ENCODE measurements at places on chromosomes 1 and 21. TPM values are rescaled to one million over a fixed set of nuclear protein-coding genes. Genes with fewer than 3 reads are reported as not detected.

KDM5B gene
- 169 TPM for total RNA-seq

NCF2 gene
- total RNA-seq = 4.8 TPM

DMRTA2 gene
- 5.8 TPM for total RNA-seq

PCBP3 gene
- 5.5 TPM for total RNA-seq

CD52 gene
- 1.1 TPM for total RNA-seq

DENND1B gene
- total RNA-seq = 65.2 TPM

COL8A2 gene
- total RNA-seq = 1.1 TPM

FAM163A gene
- under 0.01 TPM for total RNA-seq

LEMD1 gene
- total RNA-seq = 6.9 TPM

SPRR4 gene
- total RNA-seq = not detected

DNA sequence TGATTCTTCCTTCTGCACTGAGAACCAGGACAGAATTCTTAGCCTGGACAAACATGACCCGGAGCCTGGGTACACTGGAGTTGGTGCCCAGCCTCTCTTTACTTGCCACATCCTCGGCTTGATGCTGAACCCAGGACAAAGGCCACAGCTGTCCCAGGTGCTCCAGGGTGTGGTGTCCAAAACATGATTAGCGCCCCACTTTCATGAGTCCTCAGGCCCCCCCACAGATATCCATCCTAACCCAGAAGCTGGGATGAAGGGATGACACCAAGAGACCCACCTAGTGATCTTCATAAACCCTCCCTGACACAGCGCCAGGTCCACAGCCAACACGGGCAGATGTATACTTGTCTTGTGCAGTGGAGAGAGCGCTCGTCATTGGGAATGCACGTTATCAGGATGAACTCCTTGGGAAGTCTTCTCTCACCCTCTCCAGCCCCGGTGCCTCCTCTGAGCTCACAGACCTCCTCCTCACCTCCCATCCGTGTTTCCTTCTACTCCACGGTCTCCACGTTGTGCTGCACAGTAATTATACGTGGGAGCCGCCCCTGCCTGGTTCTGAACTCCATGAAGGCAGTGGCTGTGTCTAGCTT is 3.6 kb downstream of the ABCA4 start:
- no peak for DNase-seq

- DNase-seq = no peak
These were observed 342.5 kb downstream of the PDE4B start for GRCh38 chr1:66135161-66135560.

GRCh38 chr1:42833981-42834380 is 12.4 kb upstream of the ZNF691 start:
- no peak for DNase-seq

DNA sequence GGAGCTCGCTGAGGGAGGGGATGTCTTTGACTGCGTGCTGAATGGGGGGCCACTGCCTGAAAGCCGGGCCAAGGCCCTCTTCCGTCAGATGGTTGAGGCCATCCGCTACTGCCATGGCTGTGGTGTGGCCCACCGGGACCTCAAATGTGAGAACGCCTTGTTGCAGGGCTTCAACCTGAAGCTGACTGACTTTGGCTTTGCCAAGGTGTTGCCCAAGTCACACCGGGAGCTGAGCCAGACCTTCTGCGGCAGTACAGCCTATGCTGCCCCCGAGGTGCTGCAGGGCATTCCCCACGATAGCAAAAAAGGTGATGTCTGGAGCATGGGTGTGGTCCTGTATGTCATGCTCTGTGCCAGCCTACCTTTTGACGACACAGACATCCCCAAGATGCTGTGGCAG is 1.4 kb downstream of the TSSK3 start:
- no peak for DNase-seq

DNA sequence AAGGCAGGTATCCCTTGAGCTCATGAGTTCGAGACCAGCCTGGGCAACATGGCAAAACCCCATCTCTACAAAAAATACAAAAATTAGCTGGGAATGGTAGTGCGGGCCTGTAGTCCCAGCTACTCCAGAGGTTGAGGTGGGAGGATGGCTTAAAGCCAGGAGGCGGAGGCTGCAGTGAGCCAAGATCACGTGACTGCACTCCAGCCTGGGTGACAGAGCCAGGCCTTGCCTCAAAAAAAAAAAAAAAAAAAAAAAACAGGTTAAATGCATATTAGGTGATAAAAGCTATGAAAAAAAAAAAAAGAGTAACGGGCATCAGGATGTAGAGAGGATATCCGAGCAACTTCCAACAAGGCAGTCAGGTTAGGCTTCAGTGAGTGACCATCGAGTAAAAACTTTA is 2.8 kb upstream of the SRRM1 start:
- no peak for DNase-seq

- DNase-seq = no peak
These were observed 74.5 kb upstream of the COL24A1 start for GRCh38 chr1:86231076-86231475.

DNA sequence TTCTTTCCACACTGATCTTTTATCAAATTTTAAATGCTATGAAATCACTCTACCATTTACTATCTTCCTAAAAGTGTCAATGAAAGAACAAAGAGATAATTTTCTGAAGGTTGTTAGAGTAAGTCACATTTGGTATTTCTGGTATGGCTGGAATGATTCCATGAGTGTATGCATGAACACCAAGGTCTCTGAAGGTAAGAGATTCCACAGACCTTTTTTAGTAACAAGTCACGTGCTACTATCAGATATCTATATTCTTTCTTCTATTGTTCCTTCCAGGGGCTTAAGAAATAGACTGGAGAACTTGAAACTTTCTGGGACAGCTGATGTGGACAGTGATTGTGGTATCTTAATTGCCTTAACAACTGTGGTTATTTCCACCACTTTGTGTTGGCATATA is 265.0 kb downstream of the SDCCAG8 start:
- no peak for DNase-seq

DNA sequence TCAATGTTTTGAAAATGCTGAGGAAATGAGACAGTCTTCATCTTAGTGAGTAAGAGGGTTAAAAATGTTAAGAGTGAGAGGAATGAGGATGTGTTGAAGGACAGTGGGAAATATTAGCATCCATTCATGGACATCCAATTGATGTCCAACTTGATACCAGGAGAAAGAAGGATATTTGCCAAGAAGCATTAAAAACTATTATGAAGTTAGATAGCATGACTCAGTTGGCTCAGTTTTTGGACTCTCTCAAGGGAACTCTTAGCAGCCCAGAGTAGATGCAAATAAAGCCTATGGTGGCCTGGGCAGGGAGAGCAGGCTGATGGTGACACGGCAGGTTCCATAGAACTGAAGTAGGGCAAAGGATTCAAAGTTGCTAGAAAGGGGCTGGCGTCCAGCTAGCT is 171.0 kb downstream of the ZZZ3 start:
- DNase-seq = no peak

DNA sequence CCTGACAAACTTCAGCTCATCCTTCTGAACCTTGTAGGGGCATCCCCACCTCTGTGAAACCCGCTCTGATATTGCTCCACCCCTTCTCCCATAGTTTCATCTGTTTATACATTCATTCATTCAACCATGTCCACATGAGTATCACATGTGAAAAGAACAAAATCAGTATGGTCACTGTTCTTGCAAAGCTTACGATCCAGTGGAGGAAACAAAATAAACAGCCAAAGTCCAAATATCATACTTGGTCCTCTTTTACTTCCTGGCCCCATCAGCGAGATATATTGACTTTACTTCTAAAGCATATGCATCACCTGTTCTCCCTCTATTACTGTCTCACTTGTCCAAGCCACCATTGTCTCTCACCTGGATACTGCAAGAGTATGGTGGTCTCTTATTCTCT is 35.6 kb downstream of the C8A start:
- DNase-seq = no peak

- DNase-seq = no peak
These were observed 59.2 kb downstream of the TBX15 start for GRCh38 chr1:118928739-118929554.

- no peak for DNase-seq
These were observed 86.8 kb downstream of the LRRC8C start for GRCh38 chr1:89719502-89720306.

GRCh38 chr1:64861611-64862010 is 104.7 kb downstream of the JAK1 start:
- no peak for DNase-seq

DNA sequence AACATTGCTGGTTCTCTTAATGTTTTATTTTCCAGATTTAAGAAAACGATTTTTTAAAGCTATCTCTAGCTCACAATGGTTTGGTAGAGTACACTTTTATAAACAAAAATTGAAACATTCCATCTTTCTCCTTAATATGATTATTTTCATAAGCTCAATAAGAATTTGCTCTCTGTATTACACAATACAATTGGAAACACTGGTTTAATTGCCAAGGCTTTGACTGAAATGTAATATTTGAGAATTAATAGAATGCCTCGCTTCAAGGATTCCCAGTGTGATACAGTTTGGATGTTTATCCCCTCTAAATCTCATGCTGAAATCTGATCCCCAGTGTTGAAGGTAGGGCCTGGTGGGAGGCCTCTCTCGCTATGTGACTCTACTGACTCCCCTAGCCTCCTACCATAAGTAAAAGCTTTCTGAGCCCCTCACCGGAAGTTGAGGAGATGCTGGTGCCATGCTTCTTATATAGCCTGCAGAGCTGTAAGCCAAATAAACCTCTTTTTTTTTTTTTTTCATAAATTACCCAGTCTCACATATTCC is 67.4 kb downstream of the DDAH1 start:
- DNase-seq = no peak

GRCh38 chr1:24683713-24684162 is 40.6 kb downstream of the SRRM1 start:
- DNase-seq = no peak

DNA sequence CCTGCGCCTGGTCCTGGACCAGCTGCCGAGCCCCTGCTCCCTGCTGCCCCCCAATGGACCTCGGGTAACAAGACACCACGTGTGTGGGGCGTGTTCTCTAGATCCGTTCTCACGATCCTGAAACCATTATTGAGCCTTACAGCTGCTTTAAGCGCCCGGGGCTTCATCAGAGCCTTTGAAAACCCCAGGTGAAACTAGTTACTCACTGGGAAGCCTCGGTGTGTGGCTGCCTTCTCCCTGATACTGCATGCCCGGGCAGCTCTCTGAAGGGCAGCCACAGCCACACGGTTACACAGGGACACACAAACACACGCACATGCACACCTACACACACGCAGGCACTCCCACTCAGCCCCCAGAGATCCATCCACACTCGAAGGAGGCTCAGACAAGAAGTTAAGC is 5.3 kb downstream of the HES2 start:
- no peak for DNase-seq

DNA sequence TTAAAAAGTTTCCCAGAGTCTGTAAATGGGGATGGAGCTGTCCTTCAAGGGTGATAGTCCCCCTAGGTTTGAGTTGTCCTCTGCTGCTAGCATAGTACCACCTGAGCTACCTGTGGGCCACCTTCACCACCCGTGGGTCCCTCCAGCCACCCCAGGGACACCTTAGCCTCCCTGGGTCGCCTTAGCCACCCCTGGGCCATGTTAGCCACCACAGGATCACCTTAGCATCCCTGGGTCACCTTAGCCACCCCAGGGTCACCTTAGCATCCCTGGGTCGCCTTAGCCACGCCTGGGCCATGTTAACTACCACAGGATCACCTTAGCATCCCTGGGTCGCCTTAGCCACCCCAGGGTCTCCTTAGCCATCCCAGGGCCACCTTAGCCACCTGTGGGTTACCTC is 67.1 kb downstream of the ADARB1 start:
- DNase-seq = no peak

DNA sequence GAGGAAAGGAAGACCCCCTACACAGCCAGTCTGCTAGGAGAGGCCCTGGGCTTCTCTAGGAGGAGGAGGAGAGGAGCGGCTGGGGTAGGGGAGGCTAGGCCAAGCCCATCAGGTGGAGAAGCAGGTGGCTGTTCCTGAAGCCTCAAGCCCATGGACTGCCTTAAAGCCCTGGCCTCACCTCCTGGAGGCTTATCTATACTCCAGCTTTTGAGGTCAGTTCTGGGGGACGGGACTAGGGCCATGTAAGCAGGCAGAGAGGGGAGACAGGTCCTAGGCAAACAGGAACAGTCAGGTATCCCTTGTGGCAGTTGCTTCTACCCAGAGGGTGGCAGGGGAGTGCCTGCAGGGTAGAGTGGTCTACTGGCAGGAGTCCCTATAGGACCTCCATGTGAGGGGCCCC is 40.6 kb downstream of the KCNC4 start:
- DNase-seq = no peak

- DNase-seq = no peak
These were observed 237.1 kb downstream of the TRABD2B start for GRCh38 chr1:47759936-47760629.

GRCh38 chr1:207811920-207812720 is 60.3 kb downstream of the CD46 start:
- peak; percentile 51 for DNase-seq

DNA sequence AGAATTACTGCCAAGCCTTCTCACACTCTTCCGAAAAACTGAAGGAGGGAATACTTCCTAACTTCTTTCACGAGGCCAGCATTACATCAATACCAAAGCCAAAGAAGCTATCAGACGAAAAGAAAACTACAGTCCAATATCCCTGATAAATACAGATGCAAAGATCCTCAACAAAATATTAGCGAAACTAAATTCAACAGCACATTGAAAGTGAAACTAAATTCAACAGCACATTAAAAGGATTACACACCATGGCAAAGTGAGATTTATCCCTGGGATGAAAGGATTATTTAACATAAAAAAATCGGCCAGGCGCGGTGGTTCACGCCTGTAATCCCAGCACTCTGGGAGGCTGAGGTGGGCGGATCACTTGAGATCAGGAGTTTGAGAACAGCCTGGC is 176.8 kb downstream of the FAF1 start:
- DNase-seq = no peak

- no peak for DNase-seq
These were observed 1.4 kb downstream of the RSPO1 start for GRCh38 chr1:37633040-37633937.

GRCh38 chr21:36200081-36200561 is 43.5 kb downstream of the DOP1B start:
- DNase-seq = no peak

All from occipital lobe (tissue), 3 donors.